CD4-positive, alpha-beta T cell treated with Interleukin-21 for 1 hour (primary cell): ENCODE measurements at places on chromosomes 1 and 21.

- no peak for DNase-seq
Observed at GRCh38 chr21:28239340-28239739, 753.3 kb downstream of the LTN1 start.

GRCh38 chr1:209597499-209597898 lies 14.0 kb downstream of the CAMK1G start:
- DNase-seq: no peak

GRCh38 chr1:240109130-240109529 lies 17.4 kb downstream of the FMN2 start:
- DNase-seq: no peak

GRCh38 chr1:54600947-54601721 lies 22.2 kb downstream of the FAM151A start:
- no peak for DNase-seq

GRCh38 chr1:202016811-202017748 lies 6.7 kb downstream of the ELF3 start:
- no peak for DNase-seq

DNA sequence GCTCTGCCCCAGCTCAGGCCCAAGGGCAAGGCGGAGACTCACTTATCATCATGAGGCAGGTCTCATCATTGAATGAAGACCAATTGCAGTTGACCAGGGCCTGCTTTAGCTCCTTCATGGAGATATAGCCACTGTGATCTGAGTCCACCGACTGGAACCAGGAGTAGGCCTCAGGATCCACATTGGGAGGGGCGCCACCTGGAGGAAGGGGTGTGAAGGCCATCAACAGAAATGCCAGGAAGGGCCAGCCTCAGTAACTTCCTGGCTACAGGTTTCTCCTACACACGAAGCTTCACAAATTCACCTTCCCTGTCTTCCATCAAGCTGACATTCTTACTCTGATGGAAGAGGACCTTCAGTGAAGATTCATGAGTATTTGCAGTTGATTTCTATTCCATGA lies 11.6 kb downstream of the PEF1 start:
- DNase-seq: no peak

DNA sequence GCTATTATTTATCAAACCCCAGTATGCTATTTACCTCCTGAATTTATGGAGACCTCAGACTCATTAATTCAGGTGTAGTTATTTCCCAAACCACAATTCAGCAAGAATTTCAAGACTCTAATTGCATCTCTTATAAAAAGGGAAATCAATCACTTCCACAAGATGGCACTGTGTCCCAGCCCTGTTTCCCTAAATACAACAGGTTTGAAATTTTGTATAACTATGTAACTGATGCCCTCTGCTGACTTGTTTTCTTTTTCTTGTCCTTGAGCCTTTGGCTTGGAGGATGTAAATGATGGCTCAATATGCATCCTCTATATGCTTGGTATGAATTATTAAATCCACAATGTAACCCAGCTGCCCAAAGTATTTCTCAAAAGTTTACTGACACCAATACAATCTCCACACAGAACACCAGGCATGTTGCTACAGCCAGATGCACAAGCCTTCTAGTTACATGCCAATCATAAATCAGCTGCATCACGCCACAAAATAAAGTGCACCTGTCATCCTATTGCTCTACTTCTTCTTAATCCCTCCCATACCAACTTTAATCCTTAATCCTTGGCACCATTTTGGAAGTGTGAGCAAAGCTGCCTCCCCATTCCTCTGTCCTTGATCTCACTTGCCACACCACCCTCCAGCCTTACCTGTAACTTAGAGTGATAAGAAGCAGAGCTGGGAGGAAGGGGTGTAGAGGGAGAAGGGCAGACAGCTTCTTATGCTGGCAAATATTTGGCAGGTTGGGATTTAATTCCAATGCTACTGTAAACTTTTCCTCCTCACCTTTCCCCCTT lies 9.0 kb downstream of the C1orf105 start:
- DNase-seq: peak; percentile 70

DNA sequence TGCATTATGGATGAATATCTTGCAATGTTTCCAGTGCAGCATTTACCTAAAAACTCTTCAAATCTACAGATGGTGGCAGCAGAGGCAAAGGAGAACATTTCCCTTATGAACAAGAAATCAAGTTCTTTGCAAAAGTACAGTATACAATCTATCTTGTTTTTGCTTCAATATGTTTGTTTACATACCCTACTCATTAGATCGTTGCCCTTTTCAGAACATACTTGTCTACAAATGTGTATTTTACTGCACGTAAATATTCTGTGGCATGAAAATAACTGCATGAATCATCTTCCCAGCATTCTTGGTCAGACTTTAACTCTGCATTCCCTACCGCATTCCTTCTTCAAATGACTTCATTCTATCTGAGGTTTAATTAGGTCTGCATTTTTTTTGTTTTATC lies 212.7 kb downstream of the ZP4 start:
- DNase-seq: peak; percentile 5

GRCh38 chr1:205766038-205766437 lies 9.2 kb downstream of the RAB29 start:
- DNase-seq: no peak

DNA sequence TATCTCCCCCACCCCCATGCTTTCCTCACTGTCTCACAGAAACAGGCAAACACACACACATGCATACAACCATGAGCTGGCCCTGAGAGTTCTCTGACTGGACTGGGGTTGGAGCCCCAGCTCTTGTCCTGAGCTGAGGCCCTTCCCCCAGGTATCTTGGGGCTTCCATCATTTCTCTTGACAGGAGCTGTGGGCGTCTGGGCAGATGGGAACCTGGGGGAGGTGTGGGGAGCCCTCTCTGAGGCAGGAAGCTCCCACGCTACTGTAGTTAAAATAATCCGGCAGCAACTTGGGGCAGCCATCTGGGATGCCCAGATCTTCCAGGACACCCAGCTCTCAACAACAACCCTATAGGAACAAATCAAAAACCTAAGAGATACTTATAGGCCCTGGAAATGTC lies 2.7 kb upstream of the KIF21B start:
- DNase-seq: no peak

GRCh38 chr1:93625582-93626327 lies 55.9 kb downstream of the BCAR3 start:
- no peak for DNase-seq

DNA sequence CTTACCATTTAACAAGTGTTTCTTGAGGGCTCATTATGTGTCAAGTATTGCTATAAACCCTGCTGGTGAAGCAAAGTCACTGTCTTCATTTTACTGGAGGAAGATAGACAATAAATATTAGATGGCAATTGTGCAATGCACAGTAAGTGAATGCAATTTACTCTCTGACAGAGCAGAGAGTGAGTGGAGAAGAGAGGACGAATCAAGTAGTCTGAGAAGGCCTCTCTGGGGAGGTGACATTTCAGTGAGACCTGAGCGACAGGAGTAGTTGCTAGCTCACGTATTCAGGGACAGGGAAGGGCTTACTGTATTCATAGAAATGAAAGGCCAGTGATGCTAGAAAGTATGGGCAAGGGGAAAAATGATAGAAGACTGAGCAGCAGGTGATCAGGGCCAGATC lies 1.2 kb upstream of the NMNAT2 start:
- DNase-seq: no peak

DNA sequence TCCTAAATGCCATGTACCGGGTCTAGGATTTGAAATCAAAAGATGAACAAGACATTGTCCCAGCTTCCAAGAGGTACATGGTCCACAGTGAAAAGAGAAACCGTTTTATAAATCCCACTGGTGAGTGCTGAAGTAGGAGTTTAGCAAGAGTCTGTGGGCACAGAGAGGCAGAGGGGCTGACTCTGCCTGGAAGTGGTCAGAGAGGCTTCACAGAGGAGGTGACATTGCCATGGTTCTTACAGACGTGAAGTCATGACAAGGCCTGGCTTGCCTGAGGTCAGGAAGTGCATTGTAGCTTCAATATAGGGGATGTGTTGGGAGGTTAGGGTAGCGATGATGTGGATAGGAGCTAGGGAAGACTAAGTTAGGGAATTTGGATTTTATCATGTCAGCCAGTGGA lies 28.4 kb downstream of the MAPKAPK2 start:
- DNase-seq: peak; percentile 41

GRCh38 chr1:162599451-162599850 lies 32.8 kb upstream of the DDR2 start:
- no peak for DNase-seq

DNA sequence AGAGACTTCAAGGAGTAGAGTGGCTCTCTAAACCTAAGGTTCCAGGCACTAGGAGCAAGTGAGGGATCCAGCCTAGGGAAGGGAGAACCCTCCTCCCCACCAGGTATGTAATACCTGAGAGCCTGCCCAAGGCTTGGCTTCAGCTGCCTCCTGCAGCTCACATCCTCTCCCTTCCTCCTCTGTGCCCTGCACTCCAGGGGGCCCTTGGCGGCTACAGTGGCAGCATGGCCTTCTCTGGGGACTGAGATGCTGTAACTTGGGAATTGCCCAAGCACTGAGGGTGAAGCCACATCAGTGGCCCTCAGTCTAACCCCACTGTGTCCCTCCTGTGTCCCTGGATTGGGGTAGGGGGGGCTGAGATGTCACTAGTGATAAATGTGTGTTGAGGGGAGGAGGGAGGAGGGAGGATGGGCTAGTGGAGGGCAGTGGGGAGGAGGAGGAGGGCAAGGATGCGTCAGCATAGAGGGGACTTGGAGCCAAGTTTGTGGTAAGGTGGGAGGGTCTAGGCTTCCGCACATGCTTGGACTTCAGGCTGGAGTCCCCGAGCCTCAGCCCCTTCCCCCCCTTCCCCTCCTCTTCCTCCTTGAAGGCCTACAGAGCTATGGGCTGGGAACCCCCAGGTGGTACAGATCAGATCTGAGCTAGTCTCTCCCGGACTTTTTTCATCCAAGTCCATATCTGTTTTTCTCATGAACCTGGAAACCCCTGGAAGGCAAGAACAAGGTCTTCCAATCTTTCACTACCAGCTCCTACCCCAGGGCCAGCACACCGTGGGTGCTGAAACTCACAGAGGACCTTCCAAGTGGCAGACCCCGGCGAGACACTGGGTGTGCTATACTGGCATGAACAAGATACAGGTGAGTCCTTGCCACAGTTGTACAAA lies 17.5 kb downstream of the COL9A2 start:
- DNase-seq: no peak

DNA sequence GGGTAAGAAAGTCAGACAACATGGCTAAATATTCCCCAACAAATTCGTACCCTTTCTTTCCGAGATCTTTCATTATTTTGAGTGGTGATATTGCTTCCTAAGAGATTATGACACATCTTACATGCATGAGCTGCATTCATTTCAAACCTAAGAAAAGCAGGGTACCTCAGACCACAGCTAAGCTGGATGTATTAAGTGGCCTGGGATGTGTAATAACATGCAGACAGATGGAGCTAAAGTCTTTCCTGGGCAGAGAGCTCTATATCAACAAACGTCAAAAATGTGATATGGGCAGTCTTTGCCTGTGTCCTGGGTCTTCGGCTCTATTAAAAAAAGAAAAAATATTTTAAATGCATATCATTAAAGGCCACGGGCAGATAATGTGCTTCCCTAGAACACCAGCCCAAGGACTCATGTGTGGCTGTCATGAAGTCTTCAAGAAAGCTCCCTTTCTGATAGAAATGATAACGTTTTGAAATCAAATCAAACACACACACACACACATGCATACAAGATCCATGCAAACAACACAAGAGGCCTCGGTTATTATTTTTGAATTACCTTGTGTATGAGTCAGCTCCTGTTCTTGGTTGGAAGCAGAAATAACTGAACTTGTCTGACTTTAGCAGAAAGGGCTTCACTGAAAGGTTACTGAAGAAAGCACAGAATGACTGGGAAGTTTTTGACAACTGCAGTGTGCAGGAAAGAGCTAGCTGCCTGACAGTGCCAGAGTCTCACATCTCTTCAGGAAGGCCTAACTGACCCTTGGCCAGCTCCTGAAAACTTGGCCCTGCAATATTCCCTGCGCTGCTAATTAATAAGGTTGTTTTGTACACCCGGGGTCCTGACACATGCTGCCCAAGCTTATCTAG lies 231.2 kb downstream of the DSCAM start:
- no peak for DNase-seq
